ENCODE measurements at places on chromosomes 7 and 10. TPM values are rescaled to one million over a fixed set of nuclear protein-coding genes. Genes with fewer than 3 reads are reported as not detected.

DNA sequence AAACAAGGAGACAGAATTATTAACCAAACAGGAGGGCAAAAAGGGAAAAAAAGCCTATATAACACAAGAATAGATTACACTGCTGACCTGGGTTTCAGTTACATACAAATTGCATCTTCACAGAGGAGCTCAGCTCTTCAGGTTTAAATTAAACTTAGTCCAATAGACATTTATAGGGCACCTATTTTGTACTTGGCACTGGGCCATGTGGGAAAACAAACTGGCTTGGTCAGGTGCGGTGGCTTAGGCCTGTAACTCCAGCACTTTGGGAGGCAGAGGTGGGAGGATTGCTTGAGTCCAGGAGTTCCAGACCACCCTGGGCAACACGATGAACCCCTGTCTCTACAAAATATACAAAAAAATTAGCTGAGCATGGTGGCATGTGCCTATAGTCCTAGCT lies 62.3 kb upstream of the CCDC6 start:
- no peak for DNase-seq

DNA sequence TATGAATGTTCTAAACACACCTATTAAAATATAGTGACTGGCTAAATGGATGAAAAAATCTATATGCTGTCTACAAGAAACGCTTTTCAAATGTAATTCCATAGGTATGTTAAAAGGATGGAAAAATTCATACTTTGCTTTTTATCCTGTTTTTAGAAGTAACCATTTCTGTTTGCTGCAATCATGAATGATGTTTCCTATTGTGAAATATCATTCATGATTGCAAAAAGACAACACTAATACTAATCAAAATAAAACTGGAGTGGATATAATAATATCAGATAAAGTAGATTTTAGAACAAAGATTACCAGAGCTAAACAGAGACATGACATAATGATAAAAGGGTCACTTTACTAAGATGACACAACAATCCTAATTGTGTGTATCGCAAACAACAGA lies 138.2 kb downstream of the FANK1 start:
- no peak for DNase-seq

DNA sequence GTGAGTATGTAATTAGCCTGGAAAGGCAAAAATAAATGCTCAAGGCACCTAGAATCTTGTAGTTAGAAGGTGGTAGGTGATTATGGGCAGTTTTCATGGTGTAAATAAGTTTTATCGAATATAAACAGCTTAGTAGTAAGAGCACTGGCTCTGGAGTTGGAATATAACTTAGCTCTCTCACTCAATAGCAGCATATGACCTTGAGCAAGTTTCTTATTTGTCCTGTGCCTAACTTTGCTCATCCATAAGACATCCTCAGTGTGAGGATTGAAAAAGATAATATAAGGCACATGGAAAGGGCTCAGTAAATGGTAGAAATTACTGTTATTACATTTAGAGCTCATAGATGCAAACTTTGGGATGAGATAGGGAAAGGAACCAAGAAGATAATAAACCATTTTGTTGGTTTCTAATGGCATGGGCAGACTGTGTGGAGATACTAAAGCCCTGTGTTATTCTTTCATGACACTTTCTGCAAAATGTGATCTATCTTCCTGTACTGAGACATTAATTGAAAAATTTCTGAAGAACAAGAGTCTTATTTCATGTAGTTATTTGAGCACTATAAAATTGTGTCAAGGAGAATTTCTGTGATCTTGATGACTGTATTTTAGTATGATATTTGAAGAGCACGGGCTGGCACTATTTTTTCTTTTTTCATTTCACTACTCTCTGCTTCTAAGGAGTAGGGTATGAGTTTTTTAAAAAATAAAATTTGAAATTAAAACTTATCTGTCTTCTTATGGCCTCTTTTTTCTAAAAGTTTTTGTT lies 3.1 kb downstream of the SLK start:
- DNase-seq: no peak

GRCh38 chr7:142889816-142890215 lies 4.3 kb upstream of the TRPV6 start:
- DNase-seq: no peak

CALML5 gene
- not detected for total RNA-seq

NYAP1 gene
- not detected for total RNA-seq

DNA sequence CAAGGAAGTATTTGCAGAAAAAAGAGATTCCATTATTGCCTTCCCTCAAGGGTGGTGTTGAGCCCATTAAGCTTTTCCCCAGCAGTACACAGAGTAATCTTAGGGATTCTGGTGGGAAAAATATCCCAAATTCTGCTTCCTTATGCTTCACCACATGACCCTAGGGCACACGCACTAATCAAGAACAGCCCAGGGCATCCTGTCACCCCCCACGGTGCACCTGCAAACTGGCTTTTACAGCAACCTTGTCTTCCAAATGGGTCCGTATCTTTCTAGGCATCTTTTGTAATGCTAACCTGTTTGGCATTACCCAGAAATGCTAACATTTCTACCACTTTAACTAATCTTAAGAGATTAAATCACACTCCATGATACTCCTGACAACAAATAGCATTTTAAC lies 926 bp upstream of the C7orf33 start:
- no peak for DNase-seq

DNA sequence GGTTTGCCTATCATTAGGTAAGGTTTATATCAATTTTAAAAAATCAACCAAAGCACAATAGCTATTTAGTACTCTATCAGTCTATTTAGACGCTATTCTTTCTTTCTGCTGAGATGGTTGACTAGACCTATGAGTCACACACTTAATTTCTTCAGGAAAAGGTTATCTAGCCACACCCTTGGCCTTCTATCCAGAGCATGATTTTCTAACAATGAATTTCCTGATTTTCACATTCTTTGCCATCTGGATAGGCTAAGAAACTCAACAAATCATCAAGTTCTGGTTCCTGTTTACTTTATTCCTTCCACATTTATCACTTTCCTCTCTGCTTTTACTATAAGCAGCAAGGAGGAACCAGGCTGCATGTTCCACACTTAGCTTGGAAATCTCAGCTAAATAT lies 8.1 kb downstream of the PRPS1L1 start:
- DNase-seq: peak; percentile 60
